ENCODE measurements at places on chromosomes 4 and X. TPM values are rescaled to one million over a fixed set of nuclear protein-coding genes. Genes with fewer than 3 reads are reported as not detected.

HTATSF1 gene
- 59.3 TPM for total RNA-seq

AMTN gene
- total RNA-seq, result not detected

GUCY2F gene
- not detected for total RNA-seq

CXCL11 gene
- not detected for total RNA-seq

UNC5C gene
- total RNA-seq, result not detected

SPANXN3 gene
- total RNA-seq, result not detected

CXCL13 gene
- total RNA-seq, result not detected
